ENCODE measurements at places on chromosomes 13 and 19. TPM values are rescaled to one million over a fixed set of nuclear protein-coding genes. Genes with fewer than 3 reads are reported as not detected.

DNA sequence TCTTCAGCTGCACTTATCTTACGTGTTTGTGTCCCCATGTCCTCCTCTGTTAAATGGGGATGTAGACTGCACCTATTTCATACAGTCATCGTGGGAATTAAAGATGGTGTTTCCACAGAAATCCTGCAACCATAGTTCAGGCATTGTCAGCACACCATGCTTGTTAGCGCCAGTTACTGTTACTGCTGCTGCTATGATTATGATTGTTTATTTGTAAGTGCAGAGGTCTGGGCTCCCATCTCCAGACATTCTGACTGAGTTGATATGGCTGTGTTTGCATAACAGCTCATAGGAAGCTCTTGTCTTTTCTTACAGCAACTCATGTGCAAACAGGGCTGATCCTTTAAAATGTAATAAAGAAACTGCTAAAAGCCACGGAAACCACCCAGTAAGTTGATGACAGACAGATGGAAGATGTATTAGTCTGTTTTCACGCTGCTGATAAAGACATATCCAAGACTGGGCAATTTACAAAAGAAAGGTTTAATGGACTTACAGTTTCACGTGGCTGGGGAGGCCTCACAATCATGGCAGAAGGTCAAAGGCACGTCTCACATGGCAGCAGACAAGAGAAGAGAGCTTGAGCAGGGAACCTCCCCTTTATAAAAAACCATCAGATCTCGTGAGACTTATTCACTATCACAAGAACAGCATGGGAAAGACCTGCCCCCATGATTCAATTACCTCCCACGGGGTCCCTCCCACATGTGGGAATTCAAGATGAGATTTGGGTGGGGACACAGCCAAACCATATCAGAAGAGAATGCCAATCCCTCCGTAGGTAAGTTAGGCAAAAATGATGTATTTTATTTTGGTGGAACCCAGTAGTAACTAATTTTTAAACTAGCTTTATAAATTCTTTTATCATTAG, 1.6 kb downstream of the ZSCAN5A start:
- peaks cover 26% of the 10 kb centered on the region for H3K4me1 ChIP-seq
- H3K27me3 ChIP-seq = no peaks in the 10 kb centered on the region
- no peak overlapping the region for H3K27ac ChIP-seq
- H3K36me3 ChIP-seq = no peaks in the 10 kb centered on the region
- DNase-seq = no peak
- no peak overlapping the region for H3K4me3 ChIP-seq

The S1PR4 gene
- 1.2 TPM for total RNA-seq

GRCh38 chr19:50850738-50851137, 4.0 kb upstream of the KLK3 start:
- H3K36me3 ChIP-seq = no peaks in the 10 kb centered on the region
- H3K4me1 ChIP-seq = no peaks in the 10 kb centered on the region
- no peak overlapping the region for H3K4me3 ChIP-seq
- H3K27ac ChIP-seq = no peak overlapping the region

GRCh38 chr13:112711528-112712265, 21.9 kb downstream of the ATP11A start:
- H3K4me3 ChIP-seq = no peak overlapping the region
- peaks cover 12% of the 10 kb centered on the region for H3K4me1 ChIP-seq
- peak; percentile 94 for DNase-seq
- H3K27ac ChIP-seq = peak overlapping the region; percentile 83
- no peaks in the 10 kb centered on the region for H3K27me3 ChIP-seq
- H3K36me3 ChIP-seq = no peaks in the 10 kb centered on the region

The ZNF582 gene
- 3.6 TPM for total RNA-seq

- DNase-seq = no peak
- H3K27me3 ChIP-seq = no peaks in the 10 kb centered on the region
These were observed 43.8 kb downstream of the CCDC122 start for GRCh38 chr13:43835701-43836100.

DNA sequence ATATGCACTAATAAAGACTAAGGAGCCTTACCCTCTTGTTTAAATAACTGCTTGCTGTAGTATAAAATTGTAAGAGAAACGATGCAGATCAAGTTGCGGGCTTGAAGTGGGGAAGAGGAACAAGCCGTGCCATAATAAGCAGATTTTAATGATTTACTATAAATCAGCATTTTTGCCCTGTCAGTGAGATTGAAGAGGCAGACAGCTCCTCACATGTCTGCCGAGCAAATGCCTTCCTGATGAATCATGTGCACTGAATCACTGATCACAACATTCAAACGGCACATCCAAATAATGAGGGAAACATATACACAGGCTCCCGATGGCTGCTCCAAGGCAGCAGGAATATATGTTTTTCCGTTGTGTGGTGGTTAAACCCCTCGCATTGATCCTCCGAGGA, 282.9 kb downstream of the TSHZ3 start:
- no peak overlapping the region for H3K4me3 ChIP-seq
- H3K4me1 ChIP-seq = no peaks in the 10 kb centered on the region
- H3K36me3 ChIP-seq = no peaks in the 10 kb centered on the region

The GRK1 gene
- total RNA-seq = 0.38 TPM

The PSG6 gene
- total RNA-seq = not detected

The ZNF430 gene
- 10.1 TPM for total RNA-seq

DNA sequence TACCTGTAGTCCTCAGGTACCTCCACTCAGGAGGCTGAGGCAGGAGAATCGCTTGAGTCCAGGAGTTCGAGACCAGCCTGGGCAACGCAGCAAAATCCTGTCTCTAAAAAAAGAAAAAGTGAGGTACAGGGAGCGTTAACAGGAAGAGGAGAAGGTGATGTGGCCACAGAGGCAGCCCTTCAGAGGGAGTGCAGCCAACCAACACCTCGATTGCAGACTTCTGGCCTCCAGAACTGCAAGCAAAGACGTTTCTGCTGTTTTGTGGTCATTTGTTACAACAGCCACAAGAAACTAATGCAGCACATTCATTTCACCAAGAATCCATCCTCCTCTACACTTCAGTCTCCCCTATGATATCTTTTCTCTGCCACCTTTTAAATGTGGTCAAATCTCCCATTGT, 145.2 kb downstream of the USP12 start:
- H3K36me3 ChIP-seq = no peaks in the 10 kb centered on the region
- DNase-seq = no peak
- H3K4me3 ChIP-seq = no peak overlapping the region
- no peaks in the 10 kb centered on the region for H3K4me1 ChIP-seq

The PTPRS gene
- total RNA-seq = 341 TPM

The CBY2 gene
- total RNA-seq = not detected

The MUC16 gene
- not detected for total RNA-seq

The ZNF723 gene
- not detected for total RNA-seq

The IL11 gene
- not detected for total RNA-seq

GRCh38 chr13:34914416-34914815, 27.7 kb upstream of the NBEA start:
- DNase-seq = no peak
- H3K27ac ChIP-seq = no peak overlapping the region
- H3K4me1 ChIP-seq = no peaks in the 10 kb centered on the region
- H3K36me3 ChIP-seq = no peaks in the 10 kb centered on the region
- H3K4me3 ChIP-seq = no peak overlapping the region
- H3K27me3 ChIP-seq = no peaks in the 10 kb centered on the region

GRCh38 chr13:51539887-51540286, 44.4 kb upstream of the WDFY2 start:
- no peaks in the 10 kb centered on the region for H3K36me3 ChIP-seq
- no peak overlapping the region for H3K4me3 ChIP-seq
- no peak overlapping the region for H3K27ac ChIP-seq

GRCh38 chr13:30039511-30039911, 189.1 kb upstream of the UBL3 start:
- H3K27me3 ChIP-seq = no peaks in the 10 kb centered on the region
- no peaks in the 10 kb centered on the region for H3K36me3 ChIP-seq
- no peak overlapping the region for H3K27ac ChIP-seq
- no peak for DNase-seq

DNA sequence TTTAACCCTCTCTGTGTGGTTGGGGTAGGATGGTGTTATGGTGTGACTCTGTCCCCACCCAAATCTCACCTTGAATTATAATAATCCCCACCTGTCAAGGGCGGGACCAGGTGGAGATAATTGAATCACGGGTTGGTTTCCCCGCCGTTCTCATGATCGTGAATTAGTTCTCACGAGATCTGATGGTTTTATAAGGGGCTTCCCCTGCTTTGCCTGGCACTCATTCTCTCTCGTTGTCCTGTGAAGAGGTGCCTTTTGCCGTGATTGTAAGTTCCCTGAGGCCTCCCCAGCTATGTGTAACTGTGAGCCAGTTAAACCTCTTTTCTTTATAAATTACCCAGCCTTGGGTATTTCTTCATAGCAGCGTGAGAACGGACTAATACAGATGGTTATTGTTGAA, 68.8 kb downstream of the ARHGEF7 start:
- peaks cover 49% of the 10 kb centered on the region for H3K4me1 ChIP-seq
- no peaks in the 10 kb centered on the region for H3K36me3 ChIP-seq
- no peaks in the 10 kb centered on the region for H3K27me3 ChIP-seq
- H3K4me3 ChIP-seq = no peak overlapping the region
- H3K27ac ChIP-seq = no peak overlapping the region

- no peaks in the 10 kb centered on the region for H3K27me3 ChIP-seq
- no peaks in the 10 kb centered on the region for H3K36me3 ChIP-seq
- H3K4me1 ChIP-seq = peaks cover 19% of the 10 kb centered on the region
- no peak for DNase-seq
- no peak overlapping the region for H3K4me3 ChIP-seq
These were observed 20.7 kb upstream of the TINCR start for GRCh38 chr19:5588441-5588840.

- DNase-seq = no peak
- no peak overlapping the region for H3K4me3 ChIP-seq
- H3K4me1 ChIP-seq = peaks cover 48% of the 10 kb centered on the region
- H3K27ac ChIP-seq = peak overlapping the region; percentile 98
These were observed 71.8 kb downstream of the GADD45B start for GRCh38 chr19:2547721-2548120.

The PROZ gene
- total RNA-seq = not detected

The OXGR1 gene
- total RNA-seq = not detected

The CD33 gene
- 14.0 TPM for total RNA-seq

The FGF9 gene
- total RNA-seq = 2.5 TPM

GRCh38 chr13:24827799-24828198, 63.8 kb downstream of the RNF17 start:
- no peaks in the 10 kb centered on the region for H3K4me1 ChIP-seq
- H3K27ac ChIP-seq = no peak overlapping the region
- H3K27me3 ChIP-seq = peaks cover 10% of the 10 kb centered on the region
- no peak for DNase-seq
- H3K36me3 ChIP-seq = no peaks in the 10 kb centered on the region
- no peak overlapping the region for H3K4me3 ChIP-seq

DNA sequence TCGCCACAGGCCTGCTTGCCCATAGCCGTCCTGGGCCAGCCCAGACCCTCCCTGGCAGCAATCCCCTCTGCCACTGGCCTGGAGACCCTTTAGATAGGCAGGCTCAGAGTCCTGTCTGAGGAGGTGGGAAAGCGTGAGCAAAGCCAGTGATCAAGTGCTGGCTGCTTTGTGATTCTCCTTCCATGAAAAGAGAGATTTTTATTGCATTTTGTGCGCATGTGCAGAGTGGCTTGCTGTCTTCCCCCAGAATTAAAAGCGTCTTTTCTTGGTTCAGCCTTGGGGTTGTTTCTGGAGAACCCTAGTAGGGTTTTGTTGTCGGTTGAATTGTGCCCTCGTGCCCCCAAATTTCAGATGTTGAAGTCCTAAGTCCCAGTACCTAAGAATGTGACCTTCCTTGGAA, 44.9 kb upstream of the DCT start:
- no peak for DNase-seq
- H3K36me3 ChIP-seq = no peaks in the 10 kb centered on the region
- H3K4me3 ChIP-seq = no peak overlapping the region
- no peaks in the 10 kb centered on the region for H3K4me1 ChIP-seq
- no peak overlapping the region for H3K27ac ChIP-seq
- H3K27me3 ChIP-seq = no peaks in the 10 kb centered on the region

GRCh38 chr13:28474491-28475134, 20.3 kb downstream of the FLT1 start:
- no peaks in the 10 kb centered on the region for H3K4me1 ChIP-seq
- no peak overlapping the region for H3K4me3 ChIP-seq
- no peak overlapping the region for H3K27ac ChIP-seq
- DNase-seq = no peak
- no peaks in the 10 kb centered on the region for H3K27me3 ChIP-seq
- no peaks in the 10 kb centered on the region for H3K36me3 ChIP-seq

DNA sequence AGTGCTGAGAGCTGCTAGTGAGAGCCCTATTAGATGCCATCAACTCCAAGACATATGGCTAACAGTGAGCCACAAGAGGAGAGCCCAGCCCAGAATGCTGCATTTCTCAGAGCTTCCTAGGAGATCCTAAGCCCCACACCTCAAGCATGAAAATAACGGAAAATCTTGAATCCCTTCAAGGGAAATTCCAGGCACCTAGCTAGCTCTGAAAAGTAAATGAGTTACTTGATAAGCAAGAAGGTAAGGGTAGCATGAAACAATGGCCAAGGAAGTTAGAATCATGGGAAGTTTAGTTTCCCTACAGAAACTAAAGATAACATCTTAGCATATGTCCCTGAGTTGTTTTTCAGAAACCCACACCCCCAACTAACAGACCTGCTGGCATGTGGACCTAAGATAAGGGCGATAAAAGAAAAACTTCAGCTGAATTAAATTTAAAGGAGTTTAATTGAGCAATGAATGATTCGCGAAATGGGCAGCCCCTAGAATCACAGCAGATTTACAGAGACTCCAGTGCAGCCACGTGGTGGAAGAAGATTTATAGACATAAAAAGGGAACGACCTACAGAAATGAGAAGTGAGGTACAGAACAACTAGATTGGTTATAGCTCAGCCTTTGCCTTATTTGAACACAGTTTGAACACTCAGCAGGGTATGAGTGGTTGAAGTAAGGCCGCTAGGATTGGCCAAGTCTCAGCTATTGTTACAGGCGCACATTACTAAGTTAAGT, 301.3 kb upstream of the DACH1 start:
- no peak overlapping the region for H3K4me3 ChIP-seq
- no peaks in the 10 kb centered on the region for H3K36me3 ChIP-seq

DNA sequence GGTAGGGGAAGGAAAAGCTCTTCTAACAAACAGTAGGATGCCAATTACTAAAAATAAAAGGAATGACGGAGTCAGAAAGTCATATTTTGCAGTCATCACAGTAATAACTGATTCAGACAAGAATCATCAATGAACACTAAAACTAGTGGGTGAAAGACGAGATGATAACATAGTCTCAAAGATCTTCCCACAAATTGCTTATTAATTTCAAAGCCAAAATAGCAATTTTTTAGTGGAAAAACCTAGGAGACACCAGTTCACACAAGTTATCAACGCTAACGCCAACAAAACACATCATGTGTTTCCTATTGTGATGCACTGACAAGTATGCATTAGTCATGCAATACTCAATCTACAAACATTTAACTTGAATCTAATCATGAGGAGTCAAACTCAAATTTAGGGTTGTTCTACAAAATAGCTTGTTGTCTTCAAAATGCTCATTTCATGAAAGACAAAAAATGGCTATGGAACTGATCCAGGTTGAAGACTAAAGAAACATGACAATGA, 18.6 kb downstream of the ZNF233 start:
- no peak overlapping the region for H3K4me3 ChIP-seq
- H3K27me3 ChIP-seq = no peaks in the 10 kb centered on the region
- no peak for DNase-seq
- H3K36me3 ChIP-seq = no peaks in the 10 kb centered on the region
